ENCODE measurements at places on chromosomes 4 and X.
A peak's percentile ranks its signal among the peaks of the same experiment; 100 is the strongest.

- no peak for DNase-seq
Observed at GRCh38 chrX:77771601-77772000, 14.4 kb downstream of the ATRX start.

GRCh38 chr4:150972592-150972991 lies 42.5 kb downstream of the LRBA start:
- no peak for DNase-seq

DNA sequence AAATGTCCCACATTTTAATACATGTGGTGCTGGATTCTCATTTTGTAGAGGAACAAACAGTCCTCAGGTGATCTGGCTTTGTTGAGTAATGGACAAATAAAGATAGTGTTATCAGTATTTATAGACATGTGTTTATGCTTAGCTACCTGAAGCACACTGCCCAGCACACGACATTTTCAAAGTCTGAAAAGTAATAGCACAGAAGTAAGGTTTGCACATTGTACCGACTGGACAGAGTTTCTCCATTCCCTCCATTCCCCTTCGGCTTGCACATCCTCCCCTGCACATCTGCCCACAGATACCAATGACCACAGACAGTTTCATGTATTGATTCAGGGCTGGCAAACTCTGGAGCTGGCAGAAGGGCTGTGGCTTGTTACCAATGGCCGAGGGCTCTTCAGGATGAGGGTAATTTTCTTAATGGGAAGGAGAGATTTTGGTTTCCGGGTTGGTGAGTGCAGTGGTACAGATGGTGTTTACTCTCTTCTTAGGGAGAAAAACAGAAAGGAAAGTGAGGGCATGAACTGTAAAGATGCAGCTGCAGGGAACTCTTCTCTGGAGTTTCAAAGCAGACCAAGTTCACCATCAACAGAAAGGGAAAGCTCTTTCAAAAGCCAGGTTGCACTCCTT lies 2.3 kb downstream of the GRPR start:
- DNase-seq, result no peak

- no peak for DNase-seq
Observed at GRCh38 chr4:4948370-4948769, 70.9 kb downstream of the CYTL1 start.

- no peak for DNase-seq
Observed at GRCh38 chr4:629915-630641, 4.7 kb downstream of the PDE6B start.

DNA sequence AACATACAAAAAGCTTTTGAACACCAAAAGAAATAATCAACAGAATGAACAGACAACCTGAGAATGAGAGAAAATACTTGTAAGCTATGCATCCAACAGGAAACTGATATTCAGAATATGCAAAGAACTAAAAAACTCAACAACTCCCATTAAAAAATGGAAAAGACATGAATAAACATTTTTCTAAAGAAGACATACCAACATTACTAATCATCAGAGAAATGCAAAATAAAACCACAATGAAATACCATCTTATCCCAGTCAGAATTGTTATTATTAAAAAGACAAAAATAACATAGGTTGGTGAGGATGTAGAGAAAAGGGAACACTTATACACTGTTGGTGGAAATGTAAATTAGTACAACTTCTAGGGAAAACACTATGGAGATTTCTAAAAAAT lies 1161.9 kb downstream of the PCDH19 start:
- DNase-seq, result no peak

DNA sequence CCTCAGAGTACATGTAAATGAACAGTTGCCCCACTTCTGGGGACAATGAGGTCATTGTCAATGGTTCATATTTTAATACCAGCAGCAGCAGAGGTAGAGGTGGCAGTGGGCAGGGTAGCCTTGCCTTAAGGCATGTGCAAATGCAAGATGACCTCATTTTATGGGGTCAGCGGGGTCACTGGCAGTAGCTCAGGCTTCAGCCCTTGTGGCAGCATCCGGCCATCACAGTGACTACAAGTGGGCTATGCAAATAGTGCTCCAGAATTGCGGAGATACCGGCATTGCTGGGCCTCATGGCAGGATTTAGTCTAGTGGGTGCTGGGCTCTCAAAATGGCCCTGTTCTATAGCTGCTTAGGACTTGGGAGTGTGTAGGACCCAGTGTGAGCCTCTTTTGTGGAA lies 144.7 kb downstream of the FAM47A start:
- no peak for DNase-seq

DNA sequence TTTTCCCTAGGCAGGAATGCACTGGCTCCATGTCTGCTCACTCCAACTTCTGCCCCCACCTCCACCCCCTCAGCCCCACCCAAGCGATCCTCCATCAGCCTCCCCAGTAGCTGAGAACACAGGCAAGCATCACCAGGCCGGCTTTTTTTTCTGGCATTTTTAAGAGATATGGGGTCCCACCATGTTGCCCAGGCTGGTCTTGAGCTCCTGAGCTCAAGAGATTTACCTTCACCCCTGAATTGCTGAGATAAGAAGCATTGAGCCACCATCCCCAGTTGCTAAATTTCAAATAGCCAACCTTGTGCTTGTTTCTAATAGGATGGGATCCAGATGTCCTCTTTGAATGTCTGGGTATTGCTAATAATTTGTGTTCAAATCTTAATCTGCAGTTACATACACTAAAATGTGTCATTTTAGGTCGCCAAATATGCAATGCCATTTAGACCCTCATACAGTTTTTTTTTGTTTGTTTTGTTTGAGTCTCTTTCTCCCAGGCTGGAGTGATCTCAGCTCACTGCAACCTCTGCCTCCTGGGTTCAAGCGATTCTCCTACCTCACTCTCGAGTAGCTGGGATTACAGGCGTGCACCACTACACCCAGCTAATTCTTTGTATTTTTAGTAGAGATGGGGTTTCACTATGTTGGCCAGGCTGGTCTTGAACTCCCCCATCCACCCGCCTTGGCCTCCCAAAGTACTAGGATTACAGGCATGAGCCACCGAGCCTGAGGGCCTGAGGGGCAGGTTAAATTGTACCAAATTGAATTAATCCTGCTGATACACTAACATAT lies 8.8 kb downstream of the LARP7 start:
- DNase-seq, result no peak

DNA sequence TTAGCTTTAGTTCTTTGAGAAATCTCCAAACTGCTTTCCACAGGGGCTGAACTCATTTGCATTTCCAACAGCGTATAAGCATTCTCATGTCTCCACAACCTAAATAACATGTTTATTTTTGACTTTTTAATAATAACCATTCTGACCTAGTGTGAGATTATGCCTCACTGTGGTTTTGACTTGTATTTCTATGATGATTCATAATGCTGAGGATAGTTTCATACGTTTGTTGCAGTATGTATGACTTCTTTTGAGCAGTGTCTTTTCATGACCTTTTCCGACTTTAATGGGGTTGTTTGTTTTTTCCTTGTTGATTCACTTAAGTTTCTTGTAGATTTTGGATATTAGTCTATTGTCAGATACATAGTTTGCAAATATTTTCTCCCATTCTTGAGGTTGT lies 1833.0 kb upstream of the PCDH10 start:
- no peak for DNase-seq

GRCh38 chrX:121374471-121374870 lies 327.1 kb downstream of the GLUD2 start:
- DNase-seq, result no peak

DNA sequence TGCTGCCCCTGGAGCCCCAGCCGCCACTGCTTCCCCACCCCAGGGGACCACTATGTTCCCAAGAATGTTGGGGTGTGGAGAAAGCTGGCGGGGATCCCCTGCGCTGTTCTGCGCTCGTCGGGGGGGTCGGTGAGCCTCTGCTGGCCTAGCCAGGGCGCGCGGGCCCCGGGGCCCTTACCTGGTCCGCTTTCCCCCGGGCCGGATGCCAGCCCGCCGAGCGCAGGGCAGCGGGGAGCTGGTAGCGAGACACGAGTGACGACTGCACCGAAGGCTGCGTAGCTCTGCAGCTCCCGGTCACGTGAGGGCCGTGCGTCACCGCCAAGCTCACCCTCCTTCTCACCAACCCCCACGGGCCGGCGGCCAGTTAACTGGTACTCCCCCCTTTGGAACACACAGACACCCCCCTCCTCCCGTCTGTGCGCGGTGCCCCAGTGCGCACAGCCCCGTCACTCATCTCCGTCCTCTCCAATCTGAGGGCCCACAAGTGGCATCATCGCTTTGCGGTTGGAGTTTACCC lies at the start of gene BEX1:
Gene BEX1 (minus strand): TSS at position 254 of the 517 bp plus-strand sequence. CDS start 897 bp downstream, outside the sequence.
- no peak for DNase-seq

DNA sequence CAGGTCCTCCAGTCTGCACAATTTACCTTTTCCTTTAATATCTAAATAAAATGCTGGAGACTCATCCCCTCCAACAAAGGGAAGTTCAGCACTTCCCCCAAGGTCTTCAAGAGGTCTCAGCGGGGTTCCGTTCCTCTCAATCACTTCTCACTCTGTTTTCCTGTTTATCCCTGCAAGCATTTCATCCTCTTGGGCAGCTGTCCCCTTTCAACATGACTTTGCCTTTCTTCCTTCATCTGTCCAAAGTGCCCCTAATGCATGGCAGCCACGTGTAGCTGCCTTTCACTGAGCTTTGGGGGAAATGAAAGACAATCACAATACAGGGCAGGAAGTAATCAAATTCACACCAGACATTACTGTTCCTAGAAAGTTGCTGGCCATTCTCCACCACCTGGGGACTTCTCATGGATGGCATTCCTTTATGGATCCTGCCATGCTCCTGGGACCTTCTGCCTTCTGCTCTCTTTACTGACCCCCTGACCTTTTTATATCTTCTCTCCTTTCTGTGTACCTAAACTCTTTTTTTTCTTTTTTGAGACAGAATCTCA lies 79.7 kb upstream of the USP9X start:
- no peak for DNase-seq

DNA sequence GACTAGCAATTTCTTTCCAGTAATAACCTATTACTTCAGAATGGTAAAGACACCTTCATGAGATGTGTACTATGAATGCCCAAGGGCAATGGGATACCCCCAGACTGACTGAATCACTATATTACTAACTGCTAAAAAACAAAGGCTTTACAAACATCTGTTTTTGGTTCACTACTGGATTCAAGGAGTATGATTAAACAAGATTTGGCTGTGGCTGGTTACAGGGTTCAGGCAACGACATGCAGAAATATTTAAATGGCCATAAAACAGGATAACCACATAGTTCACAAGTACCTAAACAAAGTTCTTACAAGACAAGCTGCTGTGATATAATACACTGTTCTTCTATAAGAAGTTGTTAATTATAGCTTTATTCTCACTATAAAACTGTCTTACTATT lies 128.2 kb downstream of the FRYL start:
- DNase-seq, result no peak

- no peak for DNase-seq
Observed at GRCh38 chr4:110442309-110442708, 33.6 kb upstream of the ENPEP start.

DNA sequence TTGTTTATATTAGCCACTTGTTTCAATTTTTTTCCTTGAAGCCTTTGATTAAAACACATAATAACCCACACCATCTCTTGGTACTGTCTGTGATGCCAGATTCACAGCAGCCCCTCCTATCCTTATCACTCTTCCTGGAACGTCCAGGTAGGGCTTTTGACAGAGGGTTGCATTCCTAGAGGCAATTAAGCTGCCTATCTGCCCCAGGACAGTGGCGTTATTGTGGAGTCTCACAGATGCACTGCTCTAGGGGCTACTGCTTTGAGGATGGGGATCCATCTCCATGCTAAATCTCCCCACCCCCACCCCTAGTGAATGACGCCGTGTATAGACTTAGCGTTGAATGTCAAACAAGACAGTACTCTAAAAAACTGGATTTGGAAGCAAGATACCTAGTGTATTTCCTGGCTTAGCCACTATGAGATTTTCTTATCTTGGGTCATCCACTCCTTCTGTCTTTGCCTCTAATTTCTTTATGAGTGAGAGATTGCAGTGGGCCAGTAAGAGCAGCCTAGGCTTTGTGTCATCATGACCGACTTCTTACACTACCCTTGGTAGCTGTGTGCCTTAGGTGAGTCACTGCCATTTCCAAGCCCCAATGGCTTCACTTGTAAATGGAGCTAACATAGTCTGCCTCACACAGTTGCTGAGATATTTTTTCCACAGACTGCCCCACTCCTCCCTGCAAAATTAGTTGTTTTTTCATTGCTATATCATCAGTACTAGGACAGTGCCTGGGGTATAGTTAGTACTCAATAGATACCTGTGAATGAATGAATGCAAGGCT lies 90.9 kb downstream of the EGF start:
- DNase-seq, result no peak

DNA sequence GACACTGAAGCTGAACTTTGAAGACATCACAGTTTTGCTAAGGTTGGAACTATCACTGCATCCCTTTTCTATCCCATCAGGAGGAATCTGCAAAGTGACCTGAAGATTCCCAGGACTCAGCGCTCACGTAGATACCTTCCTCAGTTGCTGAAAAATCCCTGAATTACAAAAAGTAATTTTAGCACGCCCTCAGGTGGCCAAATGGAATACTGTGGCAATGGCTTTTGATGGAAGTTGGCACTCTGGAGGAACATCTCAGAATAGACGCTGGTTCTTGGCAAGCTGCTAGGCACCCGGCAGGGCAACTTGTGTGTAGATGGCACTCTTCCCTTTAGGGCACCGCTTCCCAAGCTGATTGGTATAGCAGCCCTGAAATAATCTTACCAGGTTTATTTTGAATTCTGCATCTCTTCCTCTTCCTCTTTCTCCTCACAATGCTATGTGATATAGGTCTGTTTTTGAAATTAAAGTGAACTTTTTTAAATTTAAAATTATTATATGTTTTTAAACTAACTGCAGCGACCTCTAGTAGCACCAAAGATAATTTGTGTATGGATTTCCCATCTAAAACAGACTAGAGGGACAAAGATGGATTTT lies 16.3 kb upstream of the ESX1 start:
- peak; percentile 19 for DNase-seq

DNA sequence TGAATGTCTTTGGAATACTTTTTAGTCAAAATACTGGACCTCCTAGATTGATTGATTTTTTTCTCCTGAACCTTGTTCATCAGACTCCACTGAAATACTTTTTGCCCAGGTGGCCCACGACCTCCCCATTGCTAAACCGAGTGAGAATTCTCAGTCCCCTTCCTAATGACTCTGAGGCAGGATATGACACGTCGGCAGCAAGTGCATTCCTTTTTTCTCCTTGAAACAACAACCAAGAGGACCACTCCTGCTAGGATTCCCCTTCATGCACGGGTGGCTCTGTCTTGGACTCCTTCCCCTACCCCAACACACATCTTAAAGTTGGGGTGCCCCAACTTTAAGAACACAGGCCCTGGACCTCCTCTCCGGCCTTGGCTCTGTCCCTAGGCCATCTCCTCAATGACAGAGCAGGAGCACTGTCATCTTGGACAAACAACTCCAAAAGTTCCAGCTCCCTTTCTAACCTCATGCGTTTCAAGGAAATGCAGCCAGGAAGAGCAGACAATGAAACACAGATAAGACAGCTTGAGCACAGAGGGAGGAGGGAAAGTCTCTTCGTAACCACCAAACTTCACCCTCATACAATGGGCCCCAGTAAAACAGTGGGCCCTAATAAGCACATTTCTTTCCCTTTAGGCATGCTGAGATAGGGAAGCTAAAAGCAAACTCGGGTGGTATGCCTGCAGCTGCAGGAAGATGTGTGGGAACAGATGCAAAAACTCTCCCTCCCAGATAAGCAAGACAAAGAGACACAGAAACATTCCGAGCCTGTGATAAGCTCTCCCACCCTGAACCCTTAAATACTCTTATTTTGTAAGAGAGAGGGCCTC lies 33.9 kb downstream of the ZBTB49 start:
- DNase-seq, result no peak

- DNase-seq, result no peak
Observed at GRCh38 chrX:135345107-135345589, 35.9 kb downstream of the ETDC start.
